ENCODE measurements at places on chromosomes 12 and 14.

DNA sequence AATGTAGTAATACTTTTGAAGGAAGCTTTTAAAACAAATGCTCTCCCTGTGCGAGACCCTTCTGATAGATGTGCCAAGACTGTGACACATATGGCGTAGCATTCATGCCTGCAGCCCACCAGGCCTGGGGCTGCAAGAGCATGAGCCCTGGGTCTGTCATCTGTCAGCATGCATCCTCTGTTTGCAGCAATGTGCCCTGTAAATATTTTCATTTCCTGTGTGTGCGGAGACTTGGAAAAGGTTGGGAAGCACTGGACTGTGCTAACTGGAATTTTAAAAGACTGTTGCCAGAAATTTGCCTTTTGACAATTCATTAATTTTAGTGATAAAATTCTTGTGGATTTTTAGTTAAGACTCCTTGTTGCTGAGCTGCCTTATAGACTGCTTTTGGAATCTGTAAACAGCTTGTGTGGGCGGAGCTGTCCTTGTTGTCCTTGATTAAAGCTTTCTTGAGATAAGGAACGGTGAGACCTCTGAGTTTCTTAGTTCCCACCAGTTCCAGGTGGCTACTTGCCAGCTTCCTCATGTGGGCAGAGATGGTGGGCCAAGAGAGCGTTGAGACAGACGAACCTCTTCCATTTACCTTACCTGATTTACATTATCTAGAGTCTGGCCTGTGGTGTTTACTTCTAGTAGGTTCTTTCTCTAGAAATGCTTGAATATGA lies 23.4 kb downstream of the MARK3 start:
- no peak for DNase-seq

- no peak for DNase-seq
These were observed 192.2 kb downstream of the TMTC3 start for GRCh38 chr12:88334271-88334670.

- no peak for DNase-seq
These were observed 21.4 kb upstream of the CMKLR1 start for GRCh38 chr12:108360487-108360886.

- DNase-seq = no peak
These were observed 34.1 kb downstream of the AP5M1 start for GRCh38 chr14:57302883-57303282.

All from occipital lobe (tissue), 3 donors.